GM12891 (cell line): ENCODE measurements at places on chromosomes 7 and 10.

DNA sequence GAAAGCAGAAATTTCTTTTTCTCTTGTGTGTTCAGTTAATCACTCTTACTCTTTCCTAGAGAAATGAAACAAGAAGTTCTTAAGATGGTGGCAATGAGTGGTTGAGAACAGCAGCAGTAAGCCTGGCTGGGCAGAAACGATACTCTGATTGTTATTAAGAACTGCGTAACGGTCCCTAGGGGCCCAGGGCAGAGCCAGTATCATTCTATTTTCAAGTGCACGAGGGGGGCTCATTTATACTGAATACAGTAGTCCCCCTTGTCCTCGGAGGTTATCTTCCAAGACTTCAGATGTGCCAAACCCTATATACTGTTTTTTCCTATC is 64.9 kb downstream of the EEPD1 start:
- no peak for DNase-seq

GRCh38 chr10:25382029-25382810 is 207.4 kb downstream of the GPR158 start:
- DNase-seq = no peak

- no peak for DNase-seq
Measured at GRCh38 chr10:35711615-35712411, 69.7 kb upstream of the FZD8 start.

DNA sequence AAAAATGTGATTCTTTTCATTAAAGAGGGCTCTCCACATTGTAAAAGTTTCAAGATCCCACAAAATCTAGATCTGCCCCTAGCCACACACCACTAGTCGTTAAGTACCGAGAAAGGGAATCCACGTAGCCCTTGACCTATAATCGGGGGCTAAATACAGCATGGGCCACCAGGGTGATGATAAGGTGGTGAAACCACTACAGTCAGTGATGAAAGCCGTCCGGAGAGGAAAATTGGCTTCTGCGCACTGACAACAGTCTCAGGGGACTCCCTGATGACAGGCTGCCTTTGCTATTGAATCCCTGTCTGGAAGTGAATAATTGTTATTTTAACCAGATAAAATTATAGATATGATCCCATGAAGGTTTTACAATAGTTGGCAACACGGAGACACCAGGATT is 4.6 kb downstream of the TECTB start:
- no peak for DNase-seq

- DNase-seq = no peak
Measured at GRCh38 chr10:10489805-10490571, 527.7 kb upstream of the CELF2 start.

DNA sequence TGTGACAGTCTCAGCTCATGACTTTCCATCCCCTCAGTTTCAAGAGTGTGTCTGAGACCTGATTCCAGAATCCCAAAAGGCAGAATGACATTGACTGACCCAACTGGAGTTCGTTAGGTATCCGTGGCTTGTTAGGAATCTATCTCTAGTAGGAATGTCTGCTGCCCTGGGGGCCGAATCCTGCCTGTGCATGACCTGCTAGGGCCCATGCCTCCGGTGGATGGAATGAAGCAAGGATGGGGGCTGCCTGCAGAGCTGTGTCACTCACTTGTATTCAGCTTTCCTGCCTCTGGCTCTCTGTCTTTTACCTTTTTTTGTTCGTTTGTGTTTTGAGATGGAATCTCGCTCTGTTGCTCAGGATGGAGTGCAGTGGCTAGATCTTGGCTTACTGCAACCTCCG is 129.5 kb downstream of the SDK1 start:
- no peak for DNase-seq

DNA sequence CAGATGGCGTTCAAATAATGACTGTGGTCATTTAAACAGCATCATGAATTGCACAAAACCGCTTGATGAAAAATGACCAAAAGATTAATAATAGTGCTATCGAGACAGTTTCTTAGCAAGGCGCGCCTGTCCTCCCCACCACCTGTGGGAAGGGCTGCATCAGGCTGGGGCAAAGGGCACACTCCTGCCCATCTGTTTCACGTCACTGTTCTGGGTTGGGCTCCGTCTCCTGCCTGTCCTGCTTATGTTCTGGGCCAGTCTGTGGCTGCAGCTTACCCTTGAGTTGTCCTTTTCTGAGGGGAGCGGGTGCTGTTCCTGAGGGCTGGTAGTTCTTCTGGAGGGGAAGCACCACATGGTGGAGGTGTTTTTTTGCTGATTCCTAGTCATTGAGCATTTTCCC is 13.3 kb downstream of the RBM17 start:
- DNase-seq = no peak

GRCh38 chr10:75924309-75924902 is 493.0 kb downstream of the LRMDA start:
- no peak for DNase-seq

- no peak for DNase-seq
Measured at GRCh38 chr10:125734823-125735222, 15.3 kb downstream of the EDRF1 start.

- DNase-seq = no peak
Measured at GRCh38 chr7:88401009-88401623, 94.4 kb upstream of the STEAP4 start.

- peak; percentile 32 for DNase-seq
Measured at GRCh38 chr10:29658984-29659965, 24.5 kb upstream of the SVIL start.

GRCh38 chr7:50795253-50795652 is 12.6 kb upstream of the GRB10 start:
- no peak for DNase-seq

- DNase-seq = no peak
Measured at GRCh38 chr7:74306730-74307469, 17.7 kb downstream of the CLIP2 start.

- no peak for DNase-seq
Measured at GRCh38 chr7:24284699-24285506, 913 bp downstream of the NPY start.

- no peak for DNase-seq
Measured at GRCh38 chr10:100710151-100710871, 35.1 kb upstream of the PAX2 start.
